ENCODE measurements at places on chromosomes 11 and 22.

GRCh38 chr22:19705181-19705934 lies 8.9 kb upstream of the SEPTIN5 start:
- H3K4me1 ChIP-seq: no peaks in the 10 kb centered on the region
- no peaks in the 10 kb centered on the region for H3K36me3 ChIP-seq
- no peak for DNase-seq
- H3K4me3 ChIP-seq: no peak overlapping the region
- H3K27ac ChIP-seq: no peak overlapping the region

DNA sequence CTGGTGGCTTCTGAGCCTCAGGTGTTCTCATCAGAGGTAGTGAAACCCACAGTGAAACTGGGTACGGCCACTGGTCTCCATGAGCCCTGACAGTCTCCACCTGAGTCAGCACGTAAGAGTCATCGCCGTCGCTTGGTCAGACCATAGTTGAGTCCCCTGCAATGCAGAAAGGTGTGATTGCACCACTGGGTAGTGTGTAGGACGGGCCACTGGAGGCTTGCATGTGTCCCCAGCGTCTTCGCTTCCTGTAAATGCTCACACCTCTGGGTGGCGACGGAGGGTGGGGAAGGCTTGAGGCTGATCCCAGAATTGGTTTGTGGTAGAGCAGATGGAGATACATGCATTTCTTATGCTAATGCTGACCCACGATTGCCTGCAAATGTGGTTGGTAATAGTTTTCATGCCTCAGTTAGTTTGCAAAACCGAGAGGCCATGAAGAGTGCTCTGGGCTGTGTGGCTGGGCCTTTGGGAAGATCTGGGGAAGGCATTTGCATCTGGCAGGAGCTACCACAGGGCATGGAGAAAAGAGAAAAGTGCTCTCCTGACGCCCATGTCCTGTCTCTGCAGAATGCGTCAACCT lies 26.5 kb downstream of the CTTN start:
- H3K4me3 ChIP-seq: no peak overlapping the region
- peaks cover 63% of the 10 kb centered on the region for H3K36me3 ChIP-seq
- no peak for DNase-seq

DNA sequence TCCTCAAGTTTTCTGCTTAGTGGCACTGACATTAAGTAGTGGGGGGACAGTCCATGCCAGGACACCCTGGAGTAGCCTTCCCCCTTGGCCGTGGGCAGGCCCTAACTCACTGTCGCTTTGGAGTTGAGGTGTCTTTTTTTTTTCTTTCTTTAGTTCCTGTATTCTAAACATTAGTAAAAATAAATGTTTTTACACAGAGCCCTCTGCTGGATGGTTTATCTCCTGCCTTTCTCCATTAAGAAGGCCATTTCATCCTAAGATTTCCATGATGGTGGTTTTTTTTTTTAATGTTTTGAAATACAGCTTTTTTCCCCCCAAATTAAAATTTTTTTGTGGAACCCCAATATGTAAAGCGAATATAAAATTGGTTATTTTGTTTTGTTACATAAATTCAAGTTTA lies 1.8 kb upstream of the TIGD3 start:
- H3K36me3 ChIP-seq: peaks cover 20% of the 10 kb centered on the region
- H3K27ac ChIP-seq: no peak overlapping the region
- H3K4me3 ChIP-seq: no peak overlapping the region
- peaks cover 19% of the 10 kb centered on the region for H3K27me3 ChIP-seq
- DNase-seq: no peak
- peaks cover 12% of the 10 kb centered on the region for H3K4me1 ChIP-seq

GRCh38 chr11:117480221-117480620 lies 152.6 kb downstream of the CEP164 start:
- H3K27me3 ChIP-seq: peaks cover 18% of the 10 kb centered on the region
- no peaks in the 10 kb centered on the region for H3K4me1 ChIP-seq
- no peak for DNase-seq
- no peak overlapping the region for H3K27ac ChIP-seq

GRCh38 chr11:61697078-61697502 lies 16.9 kb downstream of the DAGLA start:
- H3K4me1 ChIP-seq: peaks cover 39% of the 10 kb centered on the region
- H3K27me3 ChIP-seq: peaks cover 7% of the 10 kb centered on the region
- no peaks in the 10 kb centered on the region for H3K36me3 ChIP-seq
- no peak overlapping the region for H3K4me3 ChIP-seq
- DNase-seq: peak; percentile 52
- peak overlapping the region; percentile 21 for H3K27ac ChIP-seq

GRCh38 chr11:72703267-72704008 lies 29.2 kb upstream of the PDE2A start:
- DNase-seq: no peak
- H3K4me3 ChIP-seq: no peak overlapping the region
- no peaks in the 10 kb centered on the region for H3K27me3 ChIP-seq
- H3K27ac ChIP-seq: no peak overlapping the region
- peaks cover 36% of the 10 kb centered on the region for H3K36me3 ChIP-seq

DNA sequence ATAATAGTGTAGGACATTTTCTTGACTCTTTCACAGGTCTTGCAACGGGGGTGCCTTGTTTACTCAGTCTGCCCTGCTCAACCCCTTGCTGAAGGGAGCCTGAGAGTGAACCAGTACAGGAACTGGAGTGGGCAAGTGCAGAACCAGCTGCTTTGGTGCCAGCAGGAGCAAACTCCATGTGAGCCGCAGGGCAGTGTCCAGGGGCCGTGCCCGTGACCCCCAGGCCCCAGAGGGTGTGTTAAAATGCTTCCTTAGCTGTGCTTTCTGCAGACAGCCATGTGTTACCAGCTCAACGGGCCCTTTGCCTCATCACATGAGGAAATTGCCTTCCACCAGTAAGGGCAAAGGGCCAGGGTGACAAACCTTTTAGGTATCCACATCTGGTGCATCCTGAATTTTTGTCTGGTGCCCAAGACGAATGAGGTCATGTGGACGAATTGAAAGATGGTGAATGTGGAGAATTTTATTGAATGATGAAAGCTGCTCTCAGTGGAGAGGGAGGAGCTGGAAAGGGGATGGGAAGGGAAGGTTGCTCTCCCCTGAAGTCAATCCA lies 53.6 kb upstream of the OR5D13 start:
- DNase-seq: no peak
- H3K36me3 ChIP-seq: no peaks in the 10 kb centered on the region
- H3K4me1 ChIP-seq: no peaks in the 10 kb centered on the region
- no peak overlapping the region for H3K27ac ChIP-seq

- H3K27ac ChIP-seq: no peak overlapping the region
- no peak overlapping the region for H3K4me3 ChIP-seq
- H3K36me3 ChIP-seq: no peaks in the 10 kb centered on the region
- peaks cover 5% of the 10 kb centered on the region for H3K4me1 ChIP-seq
- peaks cover 48% of the 10 kb centered on the region for H3K27me3 ChIP-seq
Measured at GRCh38 chr11:2151500-2152257, 9.3 kb downstream of the INS start.

- H3K4me3 ChIP-seq: no peak overlapping the region
- H3K27me3 ChIP-seq: peaks cover 9% of the 10 kb centered on the region
- H3K4me1 ChIP-seq: no peaks in the 10 kb centered on the region
- no peak overlapping the region for H3K27ac ChIP-seq
- no peaks in the 10 kb centered on the region for H3K36me3 ChIP-seq
Measured at GRCh38 chr22:44254811-44255210, 57.9 kb downstream of the SHISAL1 start.

DNA sequence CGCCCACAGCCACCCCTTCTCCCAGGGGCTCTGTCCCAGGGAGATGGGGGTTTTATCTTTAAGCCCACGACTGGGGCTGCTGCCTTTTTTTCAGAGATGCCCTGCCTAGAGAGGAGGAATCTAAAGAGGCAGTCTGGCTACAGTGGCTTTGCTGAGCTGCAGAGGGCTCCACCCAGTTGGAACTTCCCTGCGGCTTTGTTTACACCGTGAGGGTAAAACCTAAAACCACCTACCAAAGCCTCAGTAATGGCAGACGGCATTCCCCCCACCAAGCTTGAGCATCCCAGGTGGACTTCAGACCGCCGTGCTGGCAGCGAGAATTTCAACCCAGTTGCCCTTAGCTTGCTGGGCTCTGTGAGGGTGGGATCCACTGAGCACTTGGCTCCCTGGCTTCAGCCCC lies 535.8 kb downstream of the NELL1 start:
- H3K4me1 ChIP-seq: no peaks in the 10 kb centered on the region
- no peaks in the 10 kb centered on the region for H3K36me3 ChIP-seq
- H3K27me3 ChIP-seq: no peaks in the 10 kb centered on the region
- no peak for DNase-seq
- no peak overlapping the region for H3K4me3 ChIP-seq

DNA sequence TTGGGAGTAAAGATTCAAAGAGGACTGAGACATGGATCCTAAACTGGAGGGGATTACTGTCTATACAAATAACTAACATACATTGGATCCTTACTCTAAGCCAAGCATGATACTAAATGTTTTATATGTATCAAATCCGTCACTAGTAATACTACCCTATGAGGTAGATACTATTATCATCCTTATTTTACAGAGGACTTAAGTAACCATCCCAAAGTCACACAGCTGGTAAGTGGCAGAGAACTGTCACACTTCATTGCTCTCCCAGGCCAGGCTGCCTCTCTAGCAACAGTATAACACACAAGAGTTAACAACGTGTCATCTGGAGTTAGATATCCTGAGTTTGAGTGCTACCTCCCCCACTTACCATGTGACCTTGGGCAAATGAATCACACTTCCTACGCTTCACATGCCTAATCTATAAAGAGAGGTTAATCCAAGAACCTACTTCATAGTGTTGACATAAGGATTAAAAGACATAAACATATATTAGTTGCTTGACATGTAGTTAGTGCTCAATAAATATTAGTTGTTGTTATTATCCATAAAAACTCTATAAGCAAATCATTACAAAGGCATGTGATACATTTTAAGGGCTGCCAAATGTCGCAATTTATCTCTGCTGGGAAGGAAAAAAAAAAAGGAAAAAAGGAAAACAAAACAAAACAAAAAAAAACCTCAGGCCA lies 33.8 kb upstream of the SPON1 start:
- H3K36me3 ChIP-seq: no peaks in the 10 kb centered on the region
- no peak overlapping the region for H3K27ac ChIP-seq
- peaks cover 17% of the 10 kb centered on the region for H3K4me1 ChIP-seq

DNA sequence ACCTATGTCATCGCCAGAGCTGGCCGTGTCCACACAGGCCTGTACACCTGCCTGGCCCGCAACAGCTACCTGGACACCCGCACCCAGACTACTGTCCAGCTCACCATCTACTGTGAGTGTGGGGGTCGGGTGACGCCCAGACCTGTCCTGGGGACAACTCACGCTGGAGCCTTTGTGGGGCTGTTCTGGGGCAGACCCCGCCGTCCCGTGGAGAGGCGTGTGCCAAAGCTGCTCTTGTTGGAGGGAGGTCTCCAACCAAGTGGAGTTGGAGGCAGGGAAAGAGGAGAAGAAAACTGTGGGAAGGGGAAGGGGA lies 4.3 kb downstream of the VSIG10L2 start:
- H3K36me3 ChIP-seq: no peaks in the 10 kb centered on the region
- H3K4me1 ChIP-seq: peaks cover 18% of the 10 kb centered on the region
- no peaks in the 10 kb centered on the region for H3K27me3 ChIP-seq
- no peak for DNase-seq
- H3K4me3 ChIP-seq: no peak overlapping the region
- H3K27ac ChIP-seq: no peak overlapping the region

- H3K27ac ChIP-seq: peak overlapping the region; percentile 93
- H3K36me3 ChIP-seq: no peaks in the 10 kb centered on the region
- H3K4me1 ChIP-seq: peaks cover 62% of the 10 kb centered on the region
- H3K27me3 ChIP-seq: no peaks in the 10 kb centered on the region
Measured at GRCh38 chr22:35896111-35896705, 132.4 kb downstream of the RBFOX2 start.

DNA sequence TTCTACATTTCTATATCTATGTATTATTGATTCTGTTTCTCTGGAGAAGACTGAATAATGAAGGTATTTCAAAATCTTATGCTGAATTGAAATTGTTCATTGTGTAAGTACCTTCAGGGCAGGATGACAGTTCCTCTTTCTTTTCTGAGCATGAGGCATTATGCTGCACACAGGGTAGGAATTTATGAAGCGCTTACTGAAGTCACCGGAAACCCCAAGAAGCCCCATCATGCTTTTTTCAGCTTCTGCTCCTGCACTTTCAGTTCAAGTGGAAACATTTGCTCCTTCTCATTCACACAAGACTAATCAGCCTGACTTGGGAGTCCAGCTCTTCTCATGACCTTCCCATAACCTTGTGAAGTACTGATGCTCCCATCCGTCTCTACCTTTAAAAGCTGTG lies 314.7 kb upstream of the SORL1-AS1 start:
- peaks cover 19% of the 10 kb centered on the region for H3K27me3 ChIP-seq
- H3K27ac ChIP-seq: no peak overlapping the region
- no peak for DNase-seq
- H3K4me3 ChIP-seq: no peak overlapping the region
- H3K36me3 ChIP-seq: no peaks in the 10 kb centered on the region

DNA sequence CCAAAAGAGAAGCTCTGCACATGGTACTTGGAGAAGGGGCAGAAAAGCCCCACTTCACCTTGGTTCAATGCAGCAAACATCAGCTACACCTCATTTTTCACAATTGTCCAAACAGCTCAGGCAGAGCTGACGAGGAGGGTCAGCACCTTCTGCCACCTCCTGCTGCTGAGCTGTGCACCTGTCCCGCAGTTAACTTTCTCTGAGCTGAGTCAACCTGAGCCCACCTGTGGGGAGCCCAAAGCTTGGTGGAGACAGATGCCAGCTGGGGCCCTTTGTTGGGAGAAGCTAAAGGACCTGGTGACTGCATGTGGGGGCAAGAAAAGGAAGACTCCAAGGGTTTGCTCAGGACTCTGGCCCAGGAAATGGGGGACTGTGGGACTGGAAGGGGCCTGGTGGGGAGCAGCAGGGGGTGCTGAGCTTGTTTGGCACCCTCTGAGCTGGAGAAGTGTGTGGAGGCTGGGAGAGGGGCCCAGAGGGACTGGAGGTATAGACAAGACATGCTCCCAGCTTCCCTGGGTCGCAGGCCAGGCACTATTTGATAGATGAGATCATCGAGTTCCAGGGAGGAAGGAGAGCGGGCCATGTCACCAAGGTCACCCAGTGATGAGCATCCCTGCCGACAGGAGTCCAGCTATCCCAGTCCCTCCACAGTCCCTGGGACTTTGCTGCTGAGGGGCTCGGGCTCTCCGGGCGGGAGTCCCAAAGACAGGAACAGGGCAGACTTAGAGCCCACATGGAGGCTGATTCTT lies 53.5 kb downstream of the KCNJ4 start:
- H3K27me3 ChIP-seq: peaks cover 7% of the 10 kb centered on the region
- no peaks in the 10 kb centered on the region for H3K36me3 ChIP-seq
- H3K4me3 ChIP-seq: no peak overlapping the region
- peaks cover 6% of the 10 kb centered on the region for H3K4me1 ChIP-seq

DNA sequence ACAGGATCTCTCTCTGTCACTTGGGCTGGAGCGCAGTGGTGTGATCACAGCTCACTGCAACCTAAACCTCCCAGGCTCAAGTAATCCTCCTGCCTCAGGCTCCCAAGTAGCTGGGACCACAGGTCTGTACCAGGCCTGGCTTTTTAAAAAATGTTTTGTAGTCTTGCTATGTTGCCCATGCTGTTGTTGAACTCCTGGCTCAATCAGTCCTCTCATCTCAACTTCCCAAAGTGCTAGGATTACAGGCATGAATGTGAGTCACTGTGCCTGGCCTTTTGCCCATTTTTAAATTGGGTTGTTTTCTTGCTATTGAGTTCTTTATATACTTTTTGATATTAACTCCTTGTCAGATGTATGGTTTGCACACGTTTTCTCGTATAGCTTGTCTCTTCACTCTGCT lies 33.0 kb upstream of the PITPNB start:
- DNase-seq: no peak
- no peaks in the 10 kb centered on the region for H3K27me3 ChIP-seq
- no peaks in the 10 kb centered on the region for H3K36me3 ChIP-seq
- no peaks in the 10 kb centered on the region for H3K4me1 ChIP-seq
- no peak overlapping the region for H3K4me3 ChIP-seq

- H3K4me1 ChIP-seq: peaks cover 8% of the 10 kb centered on the region
- DNase-seq: no peak
- H3K27ac ChIP-seq: no peak overlapping the region
- no peaks in the 10 kb centered on the region for H3K36me3 ChIP-seq
Measured at GRCh38 chr11:94308024-94308423, 3.6 kb downstream of the IZUMO1R start.

All from keratinocyte (primary cell).